ENCODE measurements at places on chromosomes 7 and 10. TPM values are rescaled to one million over a fixed set of nuclear protein-coding genes. Genes with fewer than 3 reads are reported as not detected.

XRCC2 gene
- 2.8 TPM for total RNA-seq

CADPS2 gene
- total RNA-seq, result 20.8 TPM

CDCA7L gene
- total RNA-seq, result 44.7 TPM

MYO1G gene
- under 0.01 TPM for total RNA-seq

CRYGN gene
- not detected for total RNA-seq
